ENCODE measurements at places on chromosomes 2 and 18. TPM values are rescaled to one million over a fixed set of nuclear protein-coding genes. Genes with fewer than 3 reads are reported as not detected.
A peak's percentile ranks its signal among the peaks of the same experiment; 100 is the strongest.

DNA sequence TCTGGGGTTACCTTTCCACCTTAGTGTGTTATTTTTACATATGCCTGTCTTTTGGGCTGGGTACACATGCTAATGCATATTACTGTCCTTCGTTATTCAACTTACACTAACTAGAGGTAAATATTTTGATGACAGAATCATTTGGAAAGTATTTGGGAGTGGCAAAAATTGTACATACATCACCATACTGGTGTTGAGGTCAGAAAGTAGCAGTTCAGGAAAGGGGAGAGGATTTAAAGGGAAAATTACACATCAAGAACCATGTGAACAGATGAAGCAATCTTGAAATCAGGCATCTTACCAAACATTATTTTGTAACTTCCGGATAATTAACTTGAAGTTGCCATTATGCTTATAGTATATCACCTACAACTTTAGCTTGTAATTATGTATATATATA lies 379.7 kb downstream of the RND3 start:
- no peak for DNase-seq

DNA sequence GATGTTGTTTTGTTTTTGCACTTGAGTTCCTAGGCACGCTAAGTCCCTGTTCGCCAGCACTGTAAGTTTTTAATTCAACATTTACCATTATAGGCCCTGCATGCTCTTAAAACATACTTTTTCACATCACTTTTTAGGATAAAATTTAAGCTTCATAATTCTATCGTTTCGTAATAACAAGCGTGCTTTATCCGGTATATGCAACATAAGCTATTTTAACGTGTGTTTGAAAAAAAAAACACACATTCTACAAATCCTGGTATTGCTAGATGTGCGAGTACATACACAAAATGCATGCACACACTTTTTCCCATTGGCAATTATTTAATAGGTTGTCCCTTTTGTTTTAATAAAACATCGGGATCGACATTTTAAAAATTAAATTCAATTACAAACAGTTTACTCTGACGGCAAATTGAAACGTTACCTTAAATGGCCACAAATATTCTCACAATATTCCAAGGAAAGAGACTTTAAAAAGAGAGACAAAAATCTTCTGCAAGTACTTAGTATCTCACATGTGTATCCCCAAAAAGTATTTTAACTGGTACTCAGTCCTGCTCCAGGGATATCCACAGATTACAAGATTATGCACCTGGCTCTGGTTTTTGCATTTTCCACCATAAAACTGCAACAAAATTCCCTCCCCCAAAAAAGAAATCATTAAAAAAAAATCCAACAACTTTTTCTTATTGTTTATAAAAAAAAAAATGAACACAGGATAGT lies 1.0 kb upstream of the TCF4 start:
- DNase-seq: no peak

- DNase-seq: no peak
Measured at GRCh38 chr2:199662255-199662654, 188.7 kb downstream of the FTCDNL1 start.

DNA sequence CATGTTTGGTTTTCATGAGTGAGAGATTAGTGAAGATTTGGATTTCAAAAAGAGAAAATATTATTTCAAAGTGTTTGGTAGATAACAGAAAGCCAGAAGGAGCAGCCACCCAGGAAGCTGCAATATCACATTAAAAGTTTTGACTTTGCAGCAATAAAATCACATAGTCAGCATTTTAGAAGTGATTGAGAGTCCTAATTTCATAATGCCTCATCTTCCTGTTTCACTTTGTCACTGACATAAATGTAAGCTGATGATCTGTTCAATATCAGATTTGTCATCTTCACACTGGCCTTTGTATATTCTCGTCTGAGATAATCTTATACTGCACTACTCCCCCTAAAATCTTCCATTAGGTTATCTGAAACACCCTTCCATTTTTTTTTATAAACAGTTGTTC lies 690.5 kb downstream of the ADCYAP1 start:
- no peak for DNase-seq

GRCh38 chr18:44896846-44897245 lies 216.2 kb downstream of the SETBP1 start:
- DNase-seq: no peak

GRCh38 chr18:22318745-22319407 lies 98.8 kb downstream of the CTAGE1 start:
- DNase-seq: no peak

- DNase-seq: no peak
Measured at GRCh38 chr2:145221032-145221431, 701.1 kb upstream of the ZEB2 start.

- no peak for DNase-seq
Measured at GRCh38 chr2:76274676-76275075, 564.0 kb upstream of the GCFC2 start.

- DNase-seq: no peak
Measured at GRCh38 chr2:120933693-120934573, 198.3 kb downstream of the GLI2 start.

- DNase-seq: peak; percentile 99
Measured at GRCh38 chr2:46062637-46063412, 234.4 kb upstream of the EPAS1 start.

DNA sequence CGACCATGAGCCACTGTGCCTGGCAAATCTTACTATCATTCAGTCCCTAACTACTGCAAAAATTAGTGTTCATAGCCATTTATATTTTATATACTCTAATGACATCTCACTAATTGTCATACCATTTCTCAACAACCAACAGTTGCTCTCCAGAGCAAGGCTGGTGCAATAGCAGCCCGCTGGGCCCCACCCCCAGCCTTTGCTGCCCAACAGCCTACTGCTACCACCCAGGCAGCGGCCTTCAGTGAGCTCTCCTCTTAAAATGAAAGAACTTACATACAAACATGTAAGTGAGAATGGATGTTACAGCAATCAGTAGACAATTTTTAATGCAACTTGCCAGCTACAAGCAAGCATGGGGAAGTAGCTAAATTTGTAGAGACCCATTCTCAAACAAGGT lies 90.5 kb downstream of the HNRNPLL start:
- DNase-seq: no peak

DNA sequence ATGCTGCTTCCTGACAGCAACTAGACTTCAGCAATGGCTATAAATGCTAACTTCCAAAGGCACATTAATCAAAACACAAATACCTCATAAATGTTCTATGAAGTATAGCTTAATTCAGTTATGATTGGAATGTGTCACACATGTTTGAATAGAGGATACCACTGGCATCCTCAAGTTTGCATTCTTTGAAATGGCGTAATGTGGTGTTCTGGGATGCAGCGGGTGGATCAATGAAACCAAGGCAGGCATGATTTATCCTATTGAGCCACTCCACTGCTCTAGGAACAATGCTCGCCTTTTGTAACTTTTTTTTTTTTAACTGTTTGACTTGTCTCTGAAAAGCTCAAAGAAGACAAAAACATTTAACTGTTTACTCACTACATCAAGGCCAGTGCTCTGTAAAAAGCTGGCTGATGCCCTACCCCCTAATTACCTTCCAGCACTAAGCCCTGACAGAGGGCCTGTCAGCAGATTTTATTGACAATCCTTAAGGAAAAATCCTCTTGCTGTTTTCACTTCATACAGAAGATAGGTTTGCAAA lies 278.8 kb upstream of the SESTD1 start:
- no peak for DNase-seq

GRCh38 chr2:226631671-226632070 lies 167.9 kb downstream of the IRS1 start:
- no peak for DNase-seq

DNA sequence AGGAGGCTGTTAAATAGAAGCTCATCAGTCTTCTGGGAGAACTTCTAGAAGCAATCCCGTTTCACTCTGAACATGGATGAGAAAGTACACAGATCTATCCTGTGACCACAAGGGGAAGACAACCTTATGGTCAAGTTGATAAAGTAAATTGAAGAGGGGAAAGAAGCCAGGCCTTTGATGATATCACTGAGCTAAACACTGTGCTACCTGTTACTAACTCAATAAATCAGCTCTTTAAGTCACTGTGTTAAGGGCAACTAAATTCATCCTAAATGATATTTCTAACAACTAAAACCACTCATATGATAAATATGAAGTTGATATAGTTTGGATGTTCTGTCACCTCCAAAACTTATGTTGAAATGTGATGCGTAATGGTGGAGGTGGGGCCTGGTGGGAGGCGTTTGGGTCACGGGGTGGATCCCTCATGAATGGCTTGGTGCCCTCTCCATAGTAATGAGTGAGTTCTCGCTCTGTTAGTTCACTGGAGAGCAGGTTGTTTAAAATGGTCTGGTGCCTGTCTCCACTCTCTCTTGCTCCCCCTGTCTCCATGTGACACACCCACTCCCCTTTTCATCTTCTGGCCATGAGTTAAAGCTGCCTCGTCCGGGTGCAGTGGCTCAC lies 23.6 kb downstream of the OLA1 start:
- DNase-seq: no peak

DNA sequence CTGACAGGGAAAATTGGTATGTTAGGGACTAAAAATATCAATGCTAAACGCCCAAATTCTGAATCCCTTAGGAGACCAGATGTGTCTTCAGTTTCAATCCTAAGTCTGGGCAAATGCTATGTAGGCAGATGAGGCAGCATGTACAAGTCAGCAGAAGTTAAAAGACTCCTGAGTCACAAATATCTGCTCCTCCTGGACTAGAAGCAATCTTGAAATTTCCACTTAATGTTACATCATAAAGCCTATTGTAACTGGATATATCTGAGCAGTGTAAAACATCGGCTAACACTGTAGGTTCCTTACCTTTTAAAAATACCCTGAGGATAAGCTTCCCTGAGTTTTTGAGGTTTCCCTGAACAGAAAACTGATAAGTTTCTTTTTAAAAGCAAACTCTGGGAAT lies 1087.6 kb upstream of the PIK3C3 start:
- DNase-seq: no peak

DNA sequence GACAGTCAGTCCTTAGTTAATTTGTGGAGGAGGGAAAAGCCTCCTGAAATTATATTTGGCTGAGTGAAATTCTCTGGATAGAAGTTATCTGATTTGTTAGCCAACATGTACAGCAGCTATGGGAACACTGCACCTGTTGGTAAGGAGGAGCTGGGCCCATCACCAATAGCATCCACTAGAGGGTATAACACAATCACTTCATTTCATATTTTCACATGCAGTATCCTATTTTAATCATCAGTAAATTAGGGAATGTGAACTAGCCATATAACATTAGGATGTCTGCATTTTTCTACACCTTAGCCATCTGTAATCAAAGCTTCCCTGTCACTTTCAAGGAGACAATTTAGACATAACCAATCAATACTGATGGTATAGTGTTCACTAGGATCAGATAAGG lies 818.4 kb upstream of the CDH2 start:
- no peak for DNase-seq

GRCh38 chr2:157349949-157350515 lies 24.4 kb upstream of the ERMN start:
- no peak for DNase-seq

- no peak for DNase-seq
Measured at GRCh38 chr2:95031726-95032116, 6.2 kb downstream of the MAL start.

LOXL3 gene
- 5.0 TPM for total RNA-seq

ADGRF3 gene
- total RNA-seq: not detected

ALK gene
- total RNA-seq: 0.90 TPM

ABI2 gene
- total RNA-seq: 33.3 TPM

LRRC30 gene
- not detected for total RNA-seq

IL1R2 gene
- 7.6 TPM for total RNA-seq

SIGLEC15 gene
- not detected for total RNA-seq

CRYGD gene
- not detected for total RNA-seq

BOLL gene
- not detected for total RNA-seq

FOXI3 gene
- total RNA-seq: not detected
